ENCODE measurements at places on chromosomes 11 and 22.

DNA sequence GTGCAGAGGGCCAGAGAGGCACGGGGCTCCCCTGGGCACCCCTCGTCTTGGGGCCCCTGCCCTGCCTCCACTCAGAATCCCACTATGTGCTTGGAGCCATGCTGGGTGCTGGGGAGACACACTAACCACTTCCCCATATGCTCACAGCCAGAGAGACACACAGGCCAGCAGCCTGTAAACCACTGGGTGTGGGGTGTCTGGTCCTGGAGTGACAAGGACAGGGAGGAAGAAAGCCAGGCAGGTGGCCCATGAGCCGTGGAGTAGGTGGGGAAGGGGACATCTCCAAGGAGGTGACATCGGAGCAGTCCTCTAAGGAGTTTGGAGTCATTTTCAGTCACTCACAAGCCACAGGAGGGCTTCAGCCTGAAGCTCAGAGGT, 58.9 kb downstream of the CDKN1C start:
- DNase-seq = no peak

- DNase-seq = no peak
Observed at GRCh38 chr11:100980156-100980555, 149.5 kb downstream of the PGR start.

DNA sequence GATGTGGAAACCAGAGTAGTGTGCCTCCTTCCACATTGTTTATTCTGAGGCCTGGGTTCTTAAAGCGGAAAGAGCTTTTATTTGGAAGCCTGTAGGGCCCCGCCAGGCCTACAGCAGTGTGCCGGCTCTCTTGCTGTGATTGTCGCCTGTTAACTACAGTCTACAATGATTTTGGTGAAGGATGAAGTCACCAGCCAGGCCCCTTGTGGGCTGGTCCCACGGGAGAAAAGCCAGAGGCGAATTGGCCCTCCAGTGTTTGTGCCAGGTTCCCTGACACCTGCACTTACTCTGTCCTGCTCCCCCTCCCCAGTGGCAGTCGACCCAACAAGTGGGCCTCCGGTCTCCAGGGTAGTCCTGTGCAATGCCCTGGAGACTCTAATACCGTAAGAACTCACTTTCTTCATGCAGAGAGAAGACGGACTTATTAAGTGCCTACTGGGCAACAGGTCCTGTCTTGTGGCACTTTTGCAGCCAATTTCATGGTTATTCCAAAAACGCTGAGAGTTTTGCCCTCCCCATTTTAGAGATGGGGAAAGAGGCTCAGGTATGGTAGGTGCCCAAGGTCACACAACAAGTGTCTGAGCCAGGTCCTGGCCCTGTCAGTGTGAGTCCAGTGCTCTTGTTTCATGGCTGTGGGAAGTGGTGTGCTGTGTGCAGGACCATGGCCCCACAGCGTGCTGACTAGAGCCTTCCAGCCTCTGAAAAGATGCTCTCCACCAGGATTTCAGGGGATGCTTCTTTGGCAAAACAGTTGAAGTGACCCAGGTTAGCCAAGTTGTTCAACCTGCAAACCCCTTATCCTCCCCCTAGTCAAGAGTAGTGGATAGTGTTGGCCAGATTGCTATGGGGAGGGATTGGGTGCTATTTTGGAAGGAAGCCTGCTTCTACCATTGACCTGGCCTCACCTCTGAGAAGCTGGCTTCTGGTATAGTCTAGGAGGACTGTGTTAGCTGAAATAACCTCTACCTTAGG, 1.4 kb downstream of the MICAL2 start:
- DNase-seq = no peak

DNA sequence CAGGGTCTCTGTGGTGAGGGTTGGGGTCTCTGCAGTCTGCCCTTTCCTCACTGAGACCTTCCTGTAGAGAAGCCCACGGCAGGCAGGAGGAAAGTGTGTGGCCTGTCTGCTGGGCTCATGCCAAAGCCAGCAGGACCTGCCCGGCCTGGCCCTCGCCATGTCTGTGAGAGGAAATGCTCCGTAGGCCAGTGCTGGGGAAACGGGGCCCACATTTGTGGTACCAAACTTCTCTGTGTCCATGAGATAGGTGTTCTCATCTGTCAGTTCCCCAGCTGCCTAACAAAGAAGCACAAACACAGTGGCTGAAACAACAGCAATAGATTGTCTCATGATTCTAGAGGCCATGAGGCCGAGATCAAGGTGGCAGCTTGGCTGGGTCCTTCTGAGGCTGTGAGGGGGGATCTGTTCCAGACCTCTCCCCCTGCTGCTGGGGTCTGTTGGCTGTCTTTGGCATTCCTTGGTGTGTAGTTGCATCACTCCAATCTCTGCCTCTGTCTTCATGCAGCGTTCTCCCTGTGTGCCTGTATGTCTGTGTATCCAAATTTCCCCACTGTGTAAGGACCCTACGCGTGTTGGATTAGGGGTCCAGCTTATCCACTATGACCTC, 772.5 kb downstream of the TBC1D22A start:
- DNase-seq = no peak

- no peak for DNase-seq
Observed at GRCh38 chr11:122756417-122756816, 81.9 kb upstream of the CRTAM start.

- DNase-seq = no peak
Observed at GRCh38 chr11:123431619-123432018, 1.6 kb downstream of the GRAMD1B start.

- DNase-seq = no peak
Observed at GRCh38 chr11:14041040-14041439, 78.5 kb downstream of the SPON1 start.

DNA sequence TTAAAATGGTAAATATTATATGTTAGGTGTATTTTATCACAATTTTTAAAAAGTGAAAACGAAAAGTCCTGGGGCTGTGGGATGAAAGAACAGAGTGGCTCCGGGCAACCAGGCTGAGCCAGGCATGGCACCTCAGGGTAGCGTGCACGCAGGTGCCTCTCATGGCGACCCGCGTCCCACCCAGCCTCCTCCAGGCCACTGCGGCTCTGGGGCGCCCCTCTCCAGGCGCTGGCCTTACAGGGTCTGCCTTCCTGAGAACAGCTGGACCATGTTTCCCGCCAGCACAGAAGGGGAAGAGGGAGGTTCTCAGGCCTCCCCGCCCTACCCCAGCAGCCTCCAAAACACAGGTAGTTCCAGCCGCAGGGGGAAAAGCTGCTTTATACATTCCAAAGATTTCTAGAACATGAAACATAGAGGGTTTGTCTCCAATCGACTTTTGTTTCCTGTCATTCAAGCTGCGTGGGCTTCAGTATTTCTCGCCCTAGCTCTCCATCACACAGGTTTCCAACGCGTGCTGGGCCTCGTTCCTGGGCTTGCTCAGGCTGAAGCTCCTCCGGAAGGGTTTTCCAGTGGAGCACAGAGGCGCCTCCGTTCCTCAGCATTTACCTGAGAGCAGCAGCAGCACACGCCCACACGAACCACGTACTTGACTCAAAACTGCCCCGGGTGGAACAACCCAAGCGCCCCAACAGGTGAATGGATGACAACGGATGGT, 10.5 kb downstream of the EHD1 start:
- no peak for DNase-seq

DNA sequence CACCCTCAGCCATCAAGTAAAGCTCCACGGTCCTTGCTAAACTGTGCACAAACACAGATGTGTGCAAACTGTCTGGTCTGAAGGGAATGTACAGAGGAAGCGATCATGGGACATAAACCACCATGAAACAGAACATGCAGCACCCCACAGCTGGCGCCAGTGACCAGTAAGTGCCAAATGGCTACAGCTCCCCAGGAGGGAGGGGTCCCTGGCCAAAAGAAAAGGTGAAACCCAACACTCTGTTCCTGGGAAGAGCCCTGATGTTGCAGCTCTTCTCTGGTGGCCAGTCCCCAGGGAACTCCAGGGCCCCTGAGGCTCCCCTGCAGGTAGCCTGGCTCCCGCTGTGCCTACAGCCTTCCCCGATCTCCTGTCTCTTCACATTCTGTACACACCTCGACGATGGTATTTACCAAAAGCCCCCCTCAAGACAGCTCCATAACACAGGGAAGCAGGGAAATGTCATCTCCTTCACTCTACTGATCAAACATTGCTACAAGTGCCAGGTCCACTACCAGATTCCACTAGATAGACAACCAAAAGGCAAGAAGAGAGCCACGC, 2.9 kb downstream of the DGCR6L start:
- DNase-seq = no peak

DNA sequence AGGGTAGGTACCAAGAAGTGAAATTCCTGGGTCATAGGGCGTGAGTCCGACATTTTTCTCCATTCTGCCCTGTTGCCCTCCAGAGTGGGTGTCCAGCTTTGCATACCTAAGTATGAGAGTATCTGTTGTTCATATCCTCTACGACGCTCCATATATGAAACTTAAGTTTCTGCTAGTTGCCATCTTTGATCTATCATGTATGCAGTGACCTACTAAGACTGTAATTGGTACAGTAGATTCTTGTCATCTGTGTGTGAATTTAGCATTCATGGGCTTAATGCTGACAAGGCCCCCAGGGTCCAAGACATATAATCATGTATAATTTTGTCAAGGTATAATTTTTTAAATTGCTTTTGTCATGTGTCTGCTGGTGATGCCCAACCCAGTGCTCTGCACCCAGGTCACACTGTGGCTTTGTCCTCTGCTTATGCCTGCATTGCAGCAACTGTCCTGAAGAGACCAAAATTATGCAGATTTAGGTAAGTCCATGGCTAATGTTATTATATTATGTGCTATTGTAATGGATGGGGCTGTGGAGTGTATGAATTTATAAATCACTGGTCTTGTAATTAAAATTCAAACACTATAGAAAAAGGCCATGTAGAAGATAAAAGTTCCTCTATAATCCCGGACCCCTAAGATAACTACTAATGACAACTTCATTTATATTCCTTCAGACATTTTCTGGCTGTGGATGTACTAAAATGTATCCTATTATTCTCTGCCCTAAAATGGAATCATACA, 12.2 kb downstream of the NEAT1 start:
- DNase-seq = no peak

GRCh38 chr22:18055619-18056160, 22.1 kb upstream of the PEX26 start:
- no peak for DNase-seq

DNA sequence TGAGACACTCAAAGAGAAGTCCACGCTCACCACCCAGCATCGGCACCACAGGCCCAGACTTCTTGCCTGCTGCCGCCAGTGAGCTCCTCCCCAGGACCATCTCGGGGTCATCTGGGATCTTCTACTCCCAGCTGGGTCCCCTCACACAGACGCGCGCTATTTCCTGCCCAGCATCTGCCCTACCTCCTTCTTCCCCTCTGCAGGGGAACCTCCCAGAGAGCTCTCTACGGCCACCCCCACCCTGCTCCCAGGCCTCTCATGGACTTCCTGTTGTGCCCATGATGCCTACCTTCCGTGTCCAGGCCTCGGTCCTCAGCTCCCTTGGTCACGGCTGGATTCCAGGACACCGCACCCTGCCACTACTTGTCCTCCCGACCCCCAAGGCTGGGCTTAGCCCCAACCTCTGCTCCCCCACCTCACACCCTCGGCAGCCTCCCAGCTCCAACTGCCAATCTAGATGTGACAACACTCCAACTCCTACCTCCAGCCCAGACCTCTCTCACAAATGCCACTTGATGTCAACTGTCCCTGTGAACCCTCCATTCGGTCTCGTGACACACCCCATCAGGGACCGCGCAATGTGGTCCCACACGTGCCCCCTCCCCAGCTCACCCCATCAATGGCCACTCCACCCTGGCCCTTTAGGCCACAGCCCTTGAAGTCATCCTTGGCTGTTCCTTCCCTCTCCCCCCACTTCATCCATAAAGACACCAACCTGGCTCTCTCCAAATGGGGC, 45.3 kb downstream of the SGSM3 start:
- no peak for DNase-seq

DNA sequence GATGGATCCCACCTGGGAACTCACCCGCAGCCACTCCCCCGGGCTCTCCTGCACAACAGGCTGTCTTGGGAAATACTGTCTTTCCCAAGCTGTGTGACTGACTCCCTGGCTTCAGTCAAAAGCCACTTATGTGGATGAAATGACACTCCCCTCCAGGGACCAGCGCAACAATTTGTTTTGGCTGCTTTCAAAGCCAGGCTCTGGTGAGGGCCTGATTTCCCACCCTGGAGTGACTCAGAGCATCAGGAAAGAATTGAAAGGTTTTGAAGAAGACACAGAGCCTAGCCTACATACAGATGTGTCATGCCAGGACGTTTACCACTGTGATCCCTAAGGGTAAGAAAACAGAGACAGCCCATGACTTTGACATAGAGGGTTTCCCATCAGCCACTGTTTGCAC, 550.5 kb downstream of the MIAT start:
- DNase-seq = peak; percentile 24

DNA sequence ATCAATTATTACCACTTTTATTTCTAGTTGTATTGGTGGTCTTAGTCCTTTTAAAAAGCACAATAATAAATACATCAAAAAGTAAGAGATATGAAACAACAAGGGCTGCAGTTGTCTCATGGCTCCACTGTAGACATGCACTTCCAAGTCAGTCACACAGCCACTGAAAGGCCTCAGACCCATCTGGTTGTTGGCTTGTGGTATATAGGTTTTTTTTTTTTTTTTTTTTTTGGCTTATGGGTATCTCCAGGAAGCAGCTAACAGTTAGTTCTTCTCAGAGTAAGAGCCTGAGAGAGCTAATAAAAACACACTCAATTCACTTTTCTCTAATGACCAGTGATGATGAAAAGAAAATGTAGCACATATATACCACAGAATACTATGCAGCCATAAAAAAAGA, 6.0 kb upstream of the OR52E6 start:
- DNase-seq = no peak

DNA sequence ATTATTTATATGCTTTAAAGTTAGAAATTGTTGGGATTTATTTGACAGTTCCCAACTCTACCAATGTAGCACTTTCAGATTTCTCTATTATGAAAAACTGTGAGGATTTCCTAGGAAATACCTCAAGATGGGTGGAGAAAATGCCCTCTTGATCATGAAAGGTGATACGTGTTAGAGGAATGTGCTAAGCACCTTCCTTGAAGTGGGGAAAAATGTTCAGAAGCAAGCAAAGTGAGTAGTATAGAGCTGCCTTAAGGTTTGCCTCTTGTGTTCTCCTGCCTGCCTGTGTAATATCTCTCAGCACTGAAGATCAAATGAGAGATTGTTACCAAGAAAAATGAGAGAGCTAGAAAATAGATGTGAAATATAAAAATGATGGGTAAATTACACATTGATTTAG, 58.2 kb downstream of the YAP1 start:
- no peak for DNase-seq

- DNase-seq = no peak
Observed at GRCh38 chr11:118928870-118929500, 3.3 kb upstream of the BCL9L start.

- DNase-seq = no peak
Observed at GRCh38 chr11:120254788-120255518, 15.0 kb downstream of the POU2F3 start.

GRCh38 chr11:95514416-95515110, 275.0 kb downstream of the FAM76B start:
- no peak for DNase-seq
